ENCODE measurements at places on chromosomes 6 and 20. TPM values are rescaled to one million over a fixed set of nuclear protein-coding genes. Genes with fewer than 3 reads are reported as not detected.

DNA sequence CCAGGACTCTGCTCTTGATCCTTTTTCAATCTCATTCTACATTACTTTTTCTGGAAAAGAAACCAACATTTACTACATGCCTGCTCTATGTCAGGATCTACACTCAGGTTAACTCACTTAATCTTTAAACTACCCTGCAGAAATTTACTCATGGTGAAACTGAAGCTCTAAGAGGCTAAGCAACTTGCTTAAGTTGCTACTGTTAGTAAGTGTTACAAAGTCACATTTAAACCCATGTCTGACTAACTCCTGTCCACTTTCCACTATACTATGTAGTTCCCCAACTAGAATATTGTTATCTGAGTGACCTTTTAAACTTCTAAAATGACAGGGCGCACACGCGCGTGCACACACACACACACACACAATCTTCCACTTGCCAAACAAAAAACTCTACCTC, 5.0 kb downstream of the CEP162 start:
- no peak for DNase-seq

SPATS1 gene
- not detected for total RNA-seq

- no peak for DNase-seq
These were observed 43.4 kb upstream of the POPDC3 start for GRCh38 chr6:105223242-105223641.

DNA sequence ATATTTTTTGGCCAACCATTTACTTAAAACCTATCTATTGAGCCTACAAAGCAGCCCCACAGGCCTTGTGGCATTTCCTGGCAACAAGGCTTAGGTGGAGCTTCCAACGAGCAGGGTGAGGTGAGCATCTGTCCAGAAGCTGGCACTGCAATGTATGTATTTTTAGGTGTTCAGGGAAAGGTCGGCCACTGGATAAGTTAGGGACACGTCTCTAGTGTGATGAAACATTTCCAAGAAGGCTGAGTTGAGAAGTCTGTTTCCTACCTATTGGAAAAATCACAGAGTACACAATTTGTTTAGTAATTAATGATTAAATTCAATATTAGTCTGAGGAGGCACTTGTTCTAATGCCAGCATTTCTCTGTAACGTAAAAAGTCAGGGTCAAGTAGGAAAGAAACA, 17.8 kb upstream of the RCAN2 start:
- no peak for DNase-seq

DNA sequence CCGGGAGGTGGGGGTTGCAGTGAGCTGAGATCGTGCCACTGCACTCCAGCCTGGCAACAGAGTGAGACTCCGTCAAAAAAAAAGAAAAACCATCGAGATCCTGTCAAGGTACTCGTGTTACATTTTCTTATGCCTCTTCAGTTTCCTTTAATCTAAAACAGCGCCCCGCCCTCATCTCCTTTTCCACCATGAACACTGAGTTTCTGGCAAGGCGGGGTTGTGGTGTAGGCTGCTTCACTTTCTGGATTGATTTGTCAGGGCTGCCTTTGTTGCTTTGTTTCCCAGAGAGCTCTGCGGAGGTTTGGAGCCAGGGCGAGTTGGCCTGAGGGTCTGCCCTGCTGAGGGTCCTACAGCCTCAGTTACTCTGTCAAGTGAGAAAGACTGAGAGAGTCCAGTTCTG, 8.9 kb downstream of the ITPR3 start:
- DNase-seq: no peak

Data from mammary epithelial cell (primary cell).